NCI-H187 (cell line): ENCODE measurements at places on chromosomes 2 and 18.

GRCh38 chr2:127157651-127158485 lies 50.9 kb upstream of the BIN1 start:
- no peak for DNase-seq

GRCh38 chr2:98702127-98702802 lies 28.7 kb downstream of the MGAT4A start:
- no peak for DNase-seq

DNA sequence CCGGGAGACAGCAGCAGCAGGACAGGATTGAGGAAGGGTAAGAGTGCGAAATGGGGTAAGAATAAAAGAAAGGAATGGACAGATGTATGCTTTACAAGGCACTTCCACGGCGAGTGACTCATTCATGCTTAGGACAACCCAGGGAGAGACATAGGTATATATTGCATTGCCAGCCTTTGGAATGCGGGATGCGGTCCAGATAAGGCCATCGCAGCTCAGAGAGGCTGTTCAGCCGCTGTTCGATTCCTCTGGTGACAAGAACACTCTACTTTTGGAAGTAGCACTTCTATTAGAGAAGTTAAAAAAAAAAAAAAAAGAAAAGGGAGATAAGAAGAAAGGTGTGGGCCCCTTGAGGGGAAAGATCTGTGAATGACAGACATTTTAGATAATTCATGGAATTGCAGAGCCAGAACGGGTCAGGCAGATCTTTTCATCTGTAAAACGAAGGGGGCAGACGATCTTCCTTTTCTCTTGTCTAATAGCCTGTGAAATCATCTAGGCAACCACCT lies 819 bp upstream of the NCOA1 start:
- no peak for DNase-seq

DNA sequence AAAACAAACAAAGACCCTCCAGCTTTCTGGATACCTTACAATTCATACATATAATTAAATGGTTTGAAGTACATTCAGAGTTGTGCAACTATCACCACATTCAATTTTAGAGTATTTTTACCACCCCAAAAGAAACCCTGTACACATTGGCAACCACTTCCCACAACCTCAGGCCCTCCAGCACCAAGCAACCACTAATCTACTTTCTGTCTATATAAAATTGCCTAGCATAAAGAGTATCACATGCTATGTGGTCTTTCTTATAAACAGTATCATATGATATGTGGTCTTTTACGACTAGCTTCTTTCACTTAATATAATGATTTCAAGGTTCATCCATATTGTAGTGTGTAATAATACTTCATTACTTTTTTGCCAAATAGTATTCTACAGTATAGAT lies 7.3 kb downstream of the IER3IP1 start:
- no peak for DNase-seq

- no peak for DNase-seq
These were observed 8.3 kb upstream of the GAL3ST2 start for GRCh38 chr2:241768251-241768711.

- no peak for DNase-seq
These were observed 457.4 kb downstream of the FBXO15 start for GRCh38 chr18:73690222-73690621.

- DNase-seq, result peak; percentile 7
These were observed 36.1 kb upstream of the TXNDC2 start for GRCh38 chr18:9849407-9850283.

DNA sequence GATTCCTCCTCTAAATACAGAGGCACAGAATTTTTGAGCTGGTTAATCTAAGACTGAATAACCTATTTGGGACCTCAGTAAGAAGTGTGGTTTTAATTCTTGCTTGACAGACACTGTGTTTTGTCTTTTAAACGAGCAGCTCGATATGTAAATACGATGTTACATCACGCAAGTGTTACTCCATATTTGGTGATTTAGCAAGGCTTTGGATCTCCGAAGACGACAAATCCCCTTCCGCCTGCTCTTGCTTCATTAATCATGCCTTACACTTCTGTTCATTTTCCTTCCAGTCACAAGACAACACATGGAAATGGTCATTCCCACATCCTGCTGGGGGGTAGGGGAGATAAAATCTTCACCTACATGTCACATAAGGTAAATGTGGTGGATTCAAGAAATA lies 9.4 kb downstream of the BCL11A start:
- DNase-seq, result no peak

GRCh38 chr18:61774846-61775245 lies 118.0 kb downstream of the RNF152 start:
- DNase-seq, result no peak

DNA sequence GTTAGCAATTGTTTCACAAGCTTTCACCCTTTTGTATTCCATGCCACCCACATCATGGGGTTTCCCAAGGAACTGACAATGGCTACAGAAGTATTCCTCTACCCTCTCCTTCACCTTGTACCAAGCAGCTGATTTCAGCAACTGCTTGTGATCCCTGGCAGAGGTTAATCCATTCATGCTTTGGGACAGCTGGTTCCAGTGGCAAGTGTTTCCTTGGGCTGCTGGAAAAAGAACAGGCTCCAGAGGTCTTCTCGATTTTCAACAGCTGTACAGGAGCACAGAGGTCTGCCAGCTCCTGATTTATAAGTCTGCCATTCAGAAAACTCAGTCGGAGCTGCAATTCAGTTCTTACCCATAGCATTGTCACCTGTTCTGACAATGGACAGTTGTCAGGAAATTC lies 239.2 kb upstream of the CWC22 start:
- no peak for DNase-seq
